Mesenchymal stem cell (in vitro differentiated cells and primary cell): ENCODE measurements at places on chromosomes 1 and 21.

- H3K36me3 ChIP-seq: no peaks in the 10 kb centered on the region
- H3K27me3 ChIP-seq: no peaks in the 10 kb centered on the region
- H3K27ac ChIP-seq: no peak overlapping the region
- H3K4me1 ChIP-seq: no peaks in the 10 kb centered on the region
- H3K4me3 ChIP-seq: no peak overlapping the region
Observed at GRCh38 chr1:169701261-169702005, 10.0 kb downstream of the SELL start.

DNA sequence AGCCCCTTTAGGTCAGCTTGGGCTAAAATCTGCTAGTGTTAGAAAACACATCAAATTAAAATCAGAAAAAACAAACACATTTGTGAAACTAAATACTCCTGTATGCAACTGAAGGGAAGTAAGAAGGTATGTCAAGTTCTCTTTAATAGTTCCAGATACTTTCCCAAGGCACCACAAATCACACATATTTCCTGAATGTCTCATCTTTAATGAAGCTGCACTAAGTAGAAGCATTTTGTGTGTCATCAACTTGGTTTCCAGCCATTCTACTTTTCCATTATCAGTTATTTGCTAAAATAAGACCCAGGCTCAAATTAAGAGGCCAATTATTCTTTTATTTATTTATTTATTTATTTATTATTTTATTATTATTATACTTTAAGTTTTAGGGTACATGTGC, 34.7 kb downstream of the CRB1 start:
- no peak overlapping the region for H3K4me3 ChIP-seq
- H3K36me3 ChIP-seq: no peaks in the 10 kb centered on the region
- no peaks in the 10 kb centered on the region for H3K27me3 ChIP-seq
- no peak overlapping the region for H3K27ac ChIP-seq
- H3K4me1 ChIP-seq: peaks cover 2% of the 10 kb centered on the region

DNA sequence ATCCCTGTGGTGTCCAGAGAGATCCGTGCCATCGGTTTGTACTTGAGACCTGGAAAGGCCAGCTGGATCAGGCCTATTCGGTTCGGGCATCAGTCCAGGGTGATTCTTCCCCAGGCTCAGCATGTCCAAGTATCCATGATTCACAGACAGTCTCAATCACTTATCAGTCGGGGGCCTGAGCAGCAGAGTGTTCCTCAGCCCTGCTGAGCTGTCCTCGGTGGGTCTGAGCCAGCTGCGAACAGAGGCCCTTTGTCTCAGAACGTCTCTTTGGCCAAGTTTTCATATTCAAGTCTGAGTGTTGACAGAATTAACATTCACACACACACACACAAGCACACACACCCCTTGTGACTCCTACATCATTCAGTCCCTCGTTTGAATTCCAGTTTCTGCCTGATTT, 33.4 kb upstream of the OSBPL9 start:
- no peak overlapping the region for H3K27ac ChIP-seq
- H3K4me1 ChIP-seq: no peaks in the 10 kb centered on the region
- no peak for DNase-seq
- no peak overlapping the region for H3K4me3 ChIP-seq
- H3K36me3 ChIP-seq: no peaks in the 10 kb centered on the region

DNA sequence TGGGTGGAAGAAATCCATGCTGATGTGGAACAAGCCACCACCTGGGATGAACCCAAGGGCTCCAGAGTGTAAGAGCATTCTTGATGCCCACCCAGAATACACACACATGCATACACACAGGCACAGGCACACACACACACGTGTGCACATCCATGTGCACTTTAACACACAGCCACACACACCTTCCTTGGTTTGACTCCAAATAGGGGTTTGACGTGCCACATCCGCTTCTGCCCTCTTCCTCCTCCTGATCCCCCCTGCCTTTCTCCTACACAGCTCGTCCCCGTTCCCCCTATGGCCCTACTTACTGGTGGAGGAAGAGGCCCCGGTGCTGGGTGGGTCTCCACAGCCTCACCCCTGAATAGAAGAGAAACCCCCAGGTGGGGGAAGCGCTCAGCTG, 16.0 kb downstream of the SPATA21 start:
- H3K27ac ChIP-seq: no peak overlapping the region
- H3K27me3 ChIP-seq: peaks cover 15% of the 10 kb centered on the region
- peaks cover 4% of the 10 kb centered on the region for H3K4me1 ChIP-seq
- no peak overlapping the region for H3K4me3 ChIP-seq
- no peak for DNase-seq

- H3K27me3 ChIP-seq: no peaks in the 10 kb centered on the region
- DNase-seq: no peak
- no peaks in the 10 kb centered on the region for H3K4me1 ChIP-seq
- no peaks in the 10 kb centered on the region for H3K36me3 ChIP-seq
Observed at GRCh38 chr1:152623203-152623844, 421 bp upstream of the LCE3A start.

DNA sequence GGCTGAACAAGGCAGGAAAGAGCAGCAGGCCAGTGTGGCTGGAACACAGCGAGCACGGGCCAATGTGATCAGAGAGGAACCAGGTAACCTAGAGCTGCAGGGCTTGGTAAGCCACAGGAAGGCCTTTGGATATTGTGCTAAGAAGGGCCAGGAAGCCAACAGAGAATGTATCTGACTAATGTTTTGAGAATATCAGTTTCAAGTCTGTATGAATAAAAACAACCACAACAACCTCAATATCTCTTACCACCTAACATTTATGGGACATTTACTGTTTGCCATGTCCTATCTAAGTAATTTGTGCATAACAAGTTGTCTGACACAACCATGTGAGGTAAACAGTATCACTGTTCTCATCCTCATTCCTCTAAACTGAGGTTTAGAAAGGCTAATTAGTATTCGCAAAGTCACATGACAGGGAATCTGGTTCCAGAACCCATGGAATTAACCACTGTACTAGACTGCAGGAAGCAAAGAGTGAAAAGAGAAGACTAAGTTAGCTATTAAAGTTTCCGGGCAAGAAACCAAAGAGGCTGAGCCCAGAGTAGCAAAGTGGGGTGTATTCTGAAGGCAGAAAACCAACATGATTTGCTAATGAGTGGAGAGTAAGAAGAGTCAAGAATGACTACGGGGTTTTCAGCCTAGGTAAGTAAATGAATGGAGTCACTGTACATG, 38.9 kb downstream of the SPRTN start:
- H3K4me3 ChIP-seq: no peak overlapping the region
- DNase-seq: no peak
- H3K27ac ChIP-seq: no peak overlapping the region
- H3K27me3 ChIP-seq: no peaks in the 10 kb centered on the region
- H3K36me3 ChIP-seq: no peaks in the 10 kb centered on the region

DNA sequence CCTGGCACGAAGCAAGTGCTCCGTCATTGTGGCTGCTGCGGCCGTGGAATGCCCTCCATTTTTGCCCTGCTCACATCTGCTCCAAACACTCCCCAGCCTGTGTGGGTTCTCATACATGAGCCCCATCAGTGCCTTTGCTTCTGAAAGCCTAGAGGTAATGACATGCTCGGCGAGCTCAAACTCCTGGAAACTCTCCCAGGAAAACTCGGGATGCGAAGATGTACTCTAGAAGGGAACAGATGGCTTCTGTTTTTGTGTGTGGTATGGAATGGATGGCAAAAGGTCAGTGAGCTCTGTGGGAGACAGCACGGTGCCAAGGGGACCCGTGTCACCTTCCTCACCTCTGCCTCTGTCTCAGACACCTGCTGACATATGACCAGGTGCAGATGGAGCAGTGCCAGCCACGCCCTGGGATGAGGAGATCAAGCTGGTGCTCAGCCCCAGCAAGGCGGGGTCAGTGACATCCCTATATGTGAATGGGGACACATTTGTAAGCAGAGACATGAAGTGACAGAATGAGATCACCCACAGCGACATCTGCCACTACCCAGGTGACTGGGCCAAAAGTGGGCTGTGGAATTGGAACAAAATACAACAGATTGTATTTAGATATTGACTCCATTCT, 84.1 kb upstream of the COX20 start:
- no peak overlapping the region for H3K4me3 ChIP-seq
- H3K27me3 ChIP-seq: no peaks in the 10 kb centered on the region
- no peaks in the 10 kb centered on the region for H3K4me1 ChIP-seq
- no peaks in the 10 kb centered on the region for H3K36me3 ChIP-seq
- DNase-seq: no peak

DNA sequence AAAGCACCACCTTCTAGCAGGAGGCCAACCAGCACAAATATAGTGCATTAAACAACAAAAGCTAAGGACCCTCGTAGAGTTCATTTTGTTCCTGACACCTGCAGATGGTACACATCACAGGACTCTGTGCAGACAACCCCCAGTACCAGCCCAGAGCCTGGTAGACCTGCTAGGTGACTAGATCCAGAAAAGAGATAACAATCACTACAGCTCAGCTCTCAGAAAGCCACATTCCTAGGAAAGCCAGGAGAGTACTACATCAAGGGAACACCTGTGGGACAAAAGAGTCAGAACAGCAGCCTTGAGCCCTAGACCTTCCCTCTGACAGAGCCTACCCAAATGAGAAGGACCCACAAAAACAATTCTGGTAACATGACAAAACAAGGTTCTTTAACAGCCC, 344.7 kb upstream of the PTBP2 start:
- no peaks in the 10 kb centered on the region for H3K27me3 ChIP-seq
- no peaks in the 10 kb centered on the region for H3K36me3 ChIP-seq
- no peak for DNase-seq
- no peaks in the 10 kb centered on the region for H3K4me1 ChIP-seq
- H3K27ac ChIP-seq: no peak overlapping the region
- no peak overlapping the region for H3K4me3 ChIP-seq

DNA sequence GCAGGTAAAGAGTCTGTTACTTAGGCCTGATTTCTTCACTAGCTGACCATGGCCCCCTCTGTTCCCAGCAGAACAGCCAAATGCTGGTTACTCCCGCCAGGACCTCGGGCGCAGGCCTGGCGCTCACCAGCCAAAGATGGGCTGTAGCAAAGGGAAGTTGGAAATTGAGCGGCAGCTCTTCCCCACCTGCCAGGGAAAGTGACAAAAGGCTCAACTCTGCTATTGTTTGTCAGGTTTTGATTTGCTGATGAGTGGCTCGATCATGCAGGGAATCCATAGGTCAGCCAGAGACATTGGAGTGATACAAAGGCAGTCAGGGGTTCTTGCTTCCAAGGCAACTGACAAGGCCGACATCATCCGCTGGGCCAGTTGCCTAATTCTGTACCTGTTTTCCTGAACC, 120.1 kb downstream of the ASTN1 start:
- H3K27ac ChIP-seq: no peak overlapping the region
- no peak for DNase-seq
- no peaks in the 10 kb centered on the region for H3K4me1 ChIP-seq
- peaks cover 14% of the 10 kb centered on the region for H3K27me3 ChIP-seq

GRCh38 chr1:108070662-108071061, 105.7 kb upstream of the VAV3 start:
- no peaks in the 10 kb centered on the region for H3K36me3 ChIP-seq
- H3K4me1 ChIP-seq: no peaks in the 10 kb centered on the region
- DNase-seq: no peak
- no peaks in the 10 kb centered on the region for H3K27me3 ChIP-seq
- no peak overlapping the region for H3K4me3 ChIP-seq
- no peak overlapping the region for H3K27ac ChIP-seq

DNA sequence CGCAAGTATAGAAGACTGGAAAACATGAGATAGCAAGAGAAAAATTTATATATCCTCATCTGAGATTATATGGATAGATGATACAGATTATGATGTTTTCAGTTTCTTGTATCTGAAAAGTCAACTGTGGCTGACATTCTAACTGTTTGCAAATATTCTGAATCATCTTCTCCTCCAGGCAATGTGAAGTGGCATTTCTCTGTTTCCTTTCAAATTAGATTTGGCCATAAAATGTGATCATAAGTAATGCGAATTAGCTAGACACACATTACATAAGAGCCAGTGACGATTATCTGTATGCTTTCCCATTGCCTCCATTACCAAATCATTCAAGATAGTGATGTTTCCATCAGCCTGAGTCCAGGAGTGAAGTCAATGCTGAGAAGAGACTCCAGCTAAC, 265.2 kb downstream of the BRINP3 start:
- DNase-seq: no peak
- no peaks in the 10 kb centered on the region for H3K4me1 ChIP-seq
- no peaks in the 10 kb centered on the region for H3K36me3 ChIP-seq

DNA sequence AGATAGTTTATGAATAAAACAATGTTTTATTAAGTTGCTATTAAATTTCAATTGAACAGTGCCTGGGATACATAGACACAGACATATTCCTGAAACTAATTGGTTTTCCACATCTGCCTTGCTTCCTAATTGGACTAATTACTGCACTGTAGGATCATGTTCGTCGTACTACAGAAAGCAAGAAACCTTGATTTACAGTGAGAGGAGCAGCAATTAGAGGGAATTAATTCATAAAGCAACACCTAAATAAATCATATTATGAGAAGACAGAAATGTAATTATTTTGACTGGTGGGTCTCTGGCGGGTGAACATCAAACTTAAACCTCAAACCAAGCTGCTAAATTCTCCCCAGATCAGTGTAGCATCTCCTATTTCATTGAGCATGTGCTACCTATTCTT, 124.6 kb upstream of the CAMK1G start:
- no peak overlapping the region for H3K4me3 ChIP-seq
- peaks cover 7% of the 10 kb centered on the region for H3K27me3 ChIP-seq
- no peak for DNase-seq

DNA sequence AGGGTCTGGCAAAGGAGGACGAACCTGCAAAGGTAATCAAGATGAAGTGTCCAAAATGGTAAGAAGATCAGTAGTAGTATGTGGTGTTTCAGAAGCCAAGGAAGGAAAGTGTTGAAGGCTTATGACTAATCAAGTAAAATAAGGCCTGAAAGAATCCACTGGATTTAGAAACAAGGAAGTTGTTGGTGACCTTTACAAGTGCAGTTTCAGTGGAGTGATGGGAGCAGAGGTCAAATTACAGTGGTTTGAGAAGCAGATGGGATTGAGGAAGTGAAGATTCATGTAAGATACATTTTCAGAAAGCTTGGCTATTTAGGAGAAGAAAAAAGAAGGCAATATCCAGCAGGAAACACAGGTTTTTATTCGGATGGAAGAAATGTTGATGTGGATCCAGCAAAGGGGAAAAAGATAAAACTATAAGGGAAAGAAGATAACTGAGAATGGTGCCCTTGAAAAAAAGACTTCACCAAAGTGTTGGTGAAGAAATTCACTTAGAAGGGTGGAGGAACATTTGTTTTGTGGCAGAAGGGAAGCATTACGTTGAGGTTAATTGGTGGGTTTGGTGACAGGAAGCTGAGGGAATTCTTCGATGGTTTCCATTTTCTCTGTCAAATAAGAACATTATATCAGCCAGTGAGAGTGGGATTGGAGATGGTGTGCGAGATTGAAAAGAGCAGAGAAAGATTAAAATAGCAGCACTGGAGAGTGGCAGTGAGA, 2.1 kb downstream of the ARMH1 start:
- no peaks in the 10 kb centered on the region for H3K36me3 ChIP-seq
- peaks cover 20% of the 10 kb centered on the region for H3K4me1 ChIP-seq
- peak; percentile 85 for DNase-seq
- no peaks in the 10 kb centered on the region for H3K27me3 ChIP-seq
- no peak overlapping the region for H3K4me3 ChIP-seq
